ENCODE measurements at places on chromosomes 5 and 9.

- no peak for DNase-seq
Observed at GRCh38 chr5:112183874-112184273, 235.2 kb downstream of the EPB41L4A start.

DNA sequence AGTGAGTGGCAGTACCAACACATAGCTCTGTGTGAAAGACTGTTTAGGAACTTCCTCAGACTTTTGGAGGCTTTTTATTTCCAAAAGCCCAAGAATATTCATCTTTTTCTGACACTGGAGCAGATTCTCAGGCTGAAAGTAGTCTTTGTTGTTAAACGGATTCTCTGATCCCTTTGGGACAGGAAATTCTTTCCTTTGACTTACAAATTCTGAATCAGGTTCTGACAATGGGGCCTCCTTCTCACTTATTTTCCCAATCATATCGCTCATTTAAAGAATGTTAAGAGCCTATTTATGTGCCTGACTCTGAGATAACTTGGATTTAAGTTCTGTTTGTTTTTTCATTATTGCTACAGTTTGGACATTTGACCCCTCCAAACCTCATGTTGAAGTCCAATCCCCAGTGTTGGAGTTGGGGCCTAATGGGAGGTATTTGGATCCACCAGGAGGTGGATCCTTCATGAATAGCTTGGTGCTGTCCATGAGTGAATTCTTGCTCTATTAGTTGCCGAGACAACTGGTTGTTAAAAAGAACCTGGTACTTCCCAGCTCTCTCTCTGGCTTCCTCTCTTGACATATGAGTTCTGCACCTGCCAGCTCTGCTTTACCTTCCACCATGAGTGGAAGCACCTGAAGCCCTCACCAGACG lies 4.1 kb upstream of the ADGRV1 start:
- no peak for DNase-seq

GRCh38 chr9:18208166-18209059 lies 265.5 kb upstream of the ADAMTSL1 start:
- no peak for DNase-seq

DNA sequence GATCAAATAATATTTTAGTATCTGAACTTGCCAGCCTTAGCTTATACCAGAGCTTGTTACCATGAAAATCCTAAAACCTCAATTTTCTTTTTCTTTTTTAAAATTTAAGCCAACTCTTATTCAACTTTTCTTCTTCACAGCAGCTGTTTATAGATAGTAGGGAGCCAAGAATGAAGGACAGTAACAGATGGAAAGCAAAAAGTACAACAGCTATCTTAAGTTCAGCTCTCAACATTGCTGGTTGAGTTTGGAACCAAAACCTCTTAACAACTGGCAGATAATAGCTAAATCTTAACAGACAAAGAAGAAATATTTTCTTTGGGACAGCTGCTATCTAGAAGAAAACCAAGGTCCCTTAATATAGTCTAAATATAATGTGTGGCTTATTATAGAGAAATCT lies 74.7 kb downstream of the PJA2 start:
- DNase-seq: no peak

- no peak for DNase-seq
Observed at GRCh38 chr9:21841133-21841532, 38.7 kb downstream of the MTAP start.

GRCh38 chr5:117207088-117207668 lies 632.6 kb upstream of the SEMA6A start:
- DNase-seq: no peak

DNA sequence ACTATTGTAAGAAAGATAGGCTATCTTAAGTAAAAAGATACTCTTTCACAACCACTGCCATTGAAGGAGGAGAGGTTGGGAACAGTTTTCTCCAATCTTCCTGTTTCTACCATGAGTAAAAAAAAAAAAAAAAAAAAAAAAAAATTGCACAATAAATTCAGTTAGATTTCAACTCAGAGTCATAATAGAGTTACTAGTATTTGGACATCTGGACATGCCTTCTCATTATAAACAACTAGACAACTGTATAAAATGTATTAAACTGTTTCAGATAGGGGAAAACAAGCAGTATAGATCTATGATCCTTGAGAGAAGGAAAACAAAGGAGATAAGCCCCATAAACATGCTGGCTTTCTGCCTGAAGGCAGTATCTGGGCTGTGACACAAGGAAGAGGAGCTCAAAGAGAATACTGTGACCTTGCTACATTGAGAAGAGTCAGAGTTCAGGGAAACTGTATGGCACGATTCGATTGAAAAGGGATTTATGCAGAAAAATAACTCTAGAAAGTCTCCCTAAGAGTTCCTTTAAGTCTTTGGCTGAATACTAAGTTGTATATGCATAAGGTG lies 249.2 kb upstream of the POU5F2 start:
- DNase-seq: no peak

- no peak for DNase-seq
Observed at GRCh38 chr9:134855231-134855899, 25.2 kb upstream of the FCN2 start.

DNA sequence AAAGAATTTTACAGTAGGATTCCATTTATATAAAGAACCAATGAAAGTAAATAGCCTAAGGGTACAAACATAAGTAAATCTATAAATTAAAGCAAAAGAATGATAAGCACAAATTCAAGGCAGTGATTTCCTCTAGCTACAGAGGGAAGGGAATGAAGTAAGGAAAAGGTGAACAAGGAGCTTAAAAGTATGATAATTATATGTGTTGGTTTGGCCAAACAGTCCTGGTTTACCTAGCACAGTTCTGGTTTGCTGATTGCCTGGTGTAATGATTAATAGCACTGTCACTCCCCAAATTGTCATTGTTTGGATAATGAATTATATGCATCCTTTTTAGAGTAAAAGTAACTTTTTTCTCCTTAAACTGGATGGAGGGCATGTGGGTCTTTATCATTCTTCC lies 15.0 kb upstream of the TMEM161B start:
- no peak for DNase-seq

DNA sequence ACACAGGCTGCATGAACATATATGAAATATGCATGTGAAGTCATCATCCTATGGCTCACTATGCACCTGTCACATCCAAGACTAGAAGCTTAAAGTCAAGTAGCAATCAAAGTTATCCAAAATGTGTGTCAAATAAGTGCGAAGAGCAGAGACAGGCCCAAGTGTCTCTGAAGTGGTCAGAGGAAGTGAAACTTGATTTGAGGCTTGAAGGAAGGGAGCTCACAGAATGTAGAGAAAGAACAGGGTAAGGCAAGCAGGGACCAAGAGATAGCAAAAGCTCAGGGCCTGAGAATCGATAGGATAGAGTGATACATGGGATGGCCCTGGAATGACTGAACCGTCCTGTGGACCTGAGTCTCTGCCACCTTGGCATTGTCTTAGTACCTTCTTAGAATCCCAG lies 274.3 kb upstream of the TRPC7 start:
- DNase-seq: no peak

DNA sequence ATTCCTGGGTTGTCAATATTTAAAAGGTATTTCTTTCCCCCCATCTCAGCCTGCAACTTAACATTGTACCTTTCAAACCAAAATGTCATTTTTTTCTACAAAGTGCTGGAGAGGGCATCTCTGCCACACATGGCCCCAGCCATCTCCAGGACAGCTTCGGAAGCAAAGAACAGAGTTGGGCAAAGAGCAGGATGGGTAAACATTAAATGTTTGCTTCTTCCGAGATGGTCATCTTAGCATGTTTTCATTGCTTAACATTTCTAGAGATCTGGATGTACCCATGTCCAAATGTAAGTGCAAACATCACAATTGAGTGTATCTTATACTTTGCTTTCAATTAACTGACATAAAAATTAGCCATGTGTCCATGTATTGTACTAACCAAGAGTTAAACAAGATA lies 14.3 kb upstream of the F2RL2 start:
- no peak for DNase-seq

DNA sequence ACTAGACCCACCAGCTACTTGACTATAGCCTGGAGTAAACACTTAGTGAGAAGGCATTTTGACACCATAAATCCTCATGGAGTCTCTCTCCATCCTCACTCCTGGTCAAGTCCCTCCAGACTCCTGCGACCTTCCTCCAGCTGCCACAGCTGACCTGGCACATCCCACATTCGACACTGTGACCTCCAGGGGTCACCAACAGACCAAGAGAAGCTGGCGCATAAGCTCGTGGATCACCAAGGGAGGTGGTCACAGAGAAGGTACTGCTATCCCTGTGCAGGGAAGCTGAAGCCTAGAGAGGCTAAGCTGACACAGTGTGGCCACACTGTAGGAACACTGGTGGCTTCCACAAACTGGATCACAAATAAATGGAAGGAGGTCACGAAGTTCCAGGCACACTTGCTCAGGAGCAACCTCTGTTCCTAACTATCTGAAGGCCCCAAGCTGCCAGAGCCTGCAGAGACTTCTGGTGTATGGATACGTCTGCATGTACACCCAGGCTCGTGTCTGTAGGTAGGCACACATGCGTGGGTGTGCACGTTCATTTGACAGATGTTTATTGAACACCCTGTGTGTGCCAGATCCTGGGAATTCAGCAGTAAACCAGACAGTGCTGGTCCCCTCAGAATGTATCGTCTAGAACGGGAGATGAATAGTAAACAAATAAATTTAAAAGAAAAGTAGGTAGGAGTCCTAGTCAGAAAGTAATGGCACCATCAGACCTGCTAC lies 104.4 kb downstream of the C5orf15 start:
- no peak for DNase-seq

DNA sequence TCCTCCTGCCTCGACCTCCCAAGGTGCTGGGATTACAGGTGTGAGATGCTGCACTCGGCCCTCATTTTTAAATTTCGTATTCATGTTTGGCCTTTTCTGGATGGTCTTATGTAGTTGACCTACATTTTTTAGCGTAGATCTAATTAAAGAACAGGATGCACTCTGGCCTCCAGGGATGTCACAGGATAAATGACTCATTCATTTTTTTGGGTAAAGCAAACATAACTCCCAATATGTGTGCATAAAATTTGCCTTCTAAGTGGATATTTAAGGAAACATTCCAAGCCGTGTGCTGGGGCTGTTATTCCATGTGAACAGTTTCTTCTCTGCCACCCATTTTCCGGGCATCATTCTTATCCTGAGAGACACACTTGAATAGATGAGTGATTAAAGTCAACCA lies 501.6 kb downstream of the IRX1 start:
- no peak for DNase-seq

DNA sequence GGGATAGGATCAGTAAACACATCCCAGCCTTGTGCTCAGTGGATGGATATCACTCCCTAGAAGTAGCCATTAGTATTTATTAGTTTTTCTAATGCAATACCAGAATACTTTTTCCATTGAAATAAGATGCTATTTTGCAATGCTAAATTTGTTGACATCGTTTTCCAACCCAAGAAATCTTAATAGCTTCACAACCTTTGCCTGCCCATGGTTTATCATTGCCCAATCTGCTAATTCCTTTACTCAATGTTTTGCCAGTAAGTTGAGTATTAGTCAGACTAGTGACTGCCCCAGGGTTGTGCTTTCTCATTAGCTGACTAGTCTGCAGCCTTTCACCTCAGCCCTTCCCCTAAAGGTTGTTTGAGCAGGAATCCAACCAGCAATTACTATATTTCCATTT lies 62.9 kb downstream of the NREP start:
- no peak for DNase-seq
